ENCODE measurements at places on chromosomes 7 and 10.

DNA sequence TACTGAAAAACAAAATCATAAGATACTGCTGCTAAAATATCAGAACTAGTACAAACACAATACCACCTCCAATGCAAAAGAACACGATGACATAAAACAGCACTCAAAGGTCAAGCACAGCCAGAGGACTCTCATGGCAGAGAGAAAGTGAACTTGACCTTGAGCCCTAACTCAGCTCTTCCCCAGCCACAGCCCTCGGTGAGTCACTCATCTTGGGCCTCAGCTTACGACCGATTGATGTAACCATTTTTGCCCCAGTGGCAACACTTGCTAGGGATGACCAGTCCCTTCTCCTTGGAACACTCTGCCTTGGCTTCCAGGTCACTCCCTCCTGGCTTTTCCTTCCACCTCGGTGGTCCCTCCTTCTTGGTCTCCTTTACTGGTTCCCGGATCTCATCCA is 77.8 kb downstream of the JAZF1 start:
- DNase-seq = peak; percentile 81

DNA sequence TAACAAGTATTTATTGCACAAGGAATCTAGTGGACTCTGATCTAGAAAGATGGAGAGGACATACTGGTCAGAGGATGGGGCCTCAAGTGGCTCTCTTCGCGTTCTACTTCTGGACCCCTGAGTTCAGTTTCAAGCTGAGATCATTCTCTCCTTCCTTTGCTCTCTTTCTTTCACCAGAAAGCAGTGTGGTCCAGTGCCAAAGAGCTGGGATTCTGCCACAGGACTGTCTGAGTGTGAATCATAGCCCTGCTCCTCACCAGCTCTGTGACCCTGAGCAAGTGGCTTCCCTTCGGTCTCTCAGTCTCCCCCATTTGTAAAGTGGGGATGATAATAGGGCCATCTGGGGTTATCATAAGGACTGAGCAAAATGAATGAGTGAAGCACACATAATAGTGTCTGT is 715.2 kb downstream of the SUGCT start:
- no peak for DNase-seq

GRCh38 chr10:31413325-31413724 is 94.3 kb downstream of the ZEB1 start:
- no peak for DNase-seq

- DNase-seq = no peak
Observed at GRCh38 chr7:98288064-98288823, 6.8 kb downstream of the BRI3 start.

DNA sequence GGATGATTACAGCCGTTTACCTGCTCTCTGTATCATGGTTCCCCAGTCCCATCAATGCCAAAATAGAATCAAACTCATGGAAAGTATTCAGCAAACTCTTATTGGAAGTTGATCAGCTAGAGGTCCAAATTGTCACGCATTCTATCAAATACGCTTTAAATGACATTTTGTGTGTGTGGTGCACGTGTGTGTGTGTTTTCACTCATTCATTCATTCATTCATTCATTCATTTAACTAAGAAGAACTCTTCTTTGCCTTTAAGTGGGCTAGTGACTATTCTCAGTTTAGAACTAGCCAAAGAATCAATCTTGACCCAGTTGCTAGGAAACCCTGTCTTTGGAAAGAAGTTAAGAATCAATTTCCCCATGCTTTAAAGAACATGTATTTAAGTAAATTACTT is 102.8 kb downstream of the RTKN2 start:
- DNase-seq = no peak

- peak; percentile 58 for DNase-seq
Observed at GRCh38 chr7:64618785-64619456, 47.0 kb upstream of the ZNF107 start.

All from MCF 10A (cell line).